Transverse colon (tissue), 4 donors: ENCODE measurements at places on chromosomes 4 and X. TPM values are rescaled to one million over a fixed set of nuclear protein-coding genes. Genes with fewer than 3 reads are reported as not detected.

Gene TSPAN5
- total RNA-seq, result 4.0 TPM

Gene GAGE12H
- total RNA-seq, result not detected

Gene ETDB
- total RNA-seq, result not detected

Gene UGT2A3
- total RNA-seq, result 28.5 TPM

Gene MAGEB2
- not detected for total RNA-seq

Gene PLK4
- total RNA-seq, result 27.3 TPM

- DNase-seq, result no peak
- no peaks in the 10 kb centered on the region for H3K36me3 ChIP-seq
- no peak overlapping the region for H3K27ac ChIP-seq
- no peaks in the 10 kb centered on the region for H3K27me3 ChIP-seq
Observed at GRCh38 chr4:113285501-113285900, 236.0 kb downstream of the ANK2 start.

DNA sequence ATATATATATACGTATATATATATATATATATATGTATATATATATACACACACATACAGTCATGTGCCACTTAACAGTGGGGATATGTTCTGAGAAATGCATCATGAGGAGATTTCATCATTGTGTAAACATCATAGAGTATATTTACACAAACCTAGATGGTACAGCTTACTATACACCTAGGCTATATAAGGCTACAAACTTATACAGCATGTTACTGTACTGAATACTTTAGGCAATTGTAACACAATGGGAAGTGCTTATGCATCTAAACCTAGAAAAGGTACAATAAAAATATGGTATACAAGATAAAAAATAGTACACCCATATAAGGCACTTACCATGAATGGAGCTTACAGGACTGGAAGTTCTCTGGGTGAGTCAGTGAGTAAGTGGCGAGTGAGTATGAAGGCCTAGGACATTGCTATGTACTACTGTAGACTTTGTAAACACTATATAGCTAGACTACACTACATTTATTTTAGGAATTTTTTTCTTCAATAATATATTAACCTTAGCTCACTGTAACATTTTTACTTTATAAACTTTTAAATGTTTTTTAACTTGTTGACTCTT is 13.2 kb upstream of the CCSER1 start:
- H3K27ac ChIP-seq, result no peak overlapping the region
- no peaks in the 10 kb centered on the region for H3K4me1 ChIP-seq
- no peaks in the 10 kb centered on the region for H3K36me3 ChIP-seq
- no peaks in the 10 kb centered on the region for H3K27me3 ChIP-seq
- H3K4me3 ChIP-seq, result no peak overlapping the region

GRCh38 chr4:185811509-185812364 is at the start of gene SORBS2:
Gene SORBS2, minus strand, starts transcription at chr4:185812194. Its CDS starts 121,623 bp downstream, at chr4:185690571.
- H3K36me3 ChIP-seq, result no peaks in the 10 kb centered on the region
- peak within 1 kb of the TSS; percentile 29 for H3K4me3 ChIP-seq
- peaks cover 27% of the 10 kb centered on the region for H3K4me1 ChIP-seq

GRCh38 chrX:154840856-154841255 is 6.4 kb upstream of the SMIM9 start:
- no peak overlapping the region for H3K4me3 ChIP-seq
- no peak for DNase-seq
- H3K27me3 ChIP-seq, result no peaks in the 10 kb centered on the region
- no peaks in the 10 kb centered on the region for H3K4me1 ChIP-seq
- H3K27ac ChIP-seq, result no peak overlapping the region
- no peaks in the 10 kb centered on the region for H3K36me3 ChIP-seq

GRCh38 chrX:44338361-44338760 is 5.1 kb downstream of the EFHC2 start:
- H3K27ac ChIP-seq, result no peak overlapping the region
- no peak for DNase-seq
- no peaks in the 10 kb centered on the region for H3K4me1 ChIP-seq
- H3K27me3 ChIP-seq, result no peaks in the 10 kb centered on the region
- H3K36me3 ChIP-seq, result no peaks in the 10 kb centered on the region

- H3K27ac ChIP-seq, result no peak overlapping the region
- H3K4me3 ChIP-seq, result no peak overlapping the region
- H3K27me3 ChIP-seq, result no peaks in the 10 kb centered on the region
- H3K36me3 ChIP-seq, result peaks cover 31% of the 10 kb centered on the region
- H3K4me1 ChIP-seq, result no peaks in the 10 kb centered on the region
Observed at GRCh38 chr4:1691737-1692373, 7.7 kb upstream of the FAM53A start.

- no peaks in the 10 kb centered on the region for H3K27me3 ChIP-seq
- no peaks in the 10 kb centered on the region for H3K4me1 ChIP-seq
- DNase-seq, result no peak
- no peak overlapping the region for H3K4me3 ChIP-seq
Observed at GRCh38 chrX:81354954-81355353, 153.1 kb downstream of the SH3BGRL start.

DNA sequence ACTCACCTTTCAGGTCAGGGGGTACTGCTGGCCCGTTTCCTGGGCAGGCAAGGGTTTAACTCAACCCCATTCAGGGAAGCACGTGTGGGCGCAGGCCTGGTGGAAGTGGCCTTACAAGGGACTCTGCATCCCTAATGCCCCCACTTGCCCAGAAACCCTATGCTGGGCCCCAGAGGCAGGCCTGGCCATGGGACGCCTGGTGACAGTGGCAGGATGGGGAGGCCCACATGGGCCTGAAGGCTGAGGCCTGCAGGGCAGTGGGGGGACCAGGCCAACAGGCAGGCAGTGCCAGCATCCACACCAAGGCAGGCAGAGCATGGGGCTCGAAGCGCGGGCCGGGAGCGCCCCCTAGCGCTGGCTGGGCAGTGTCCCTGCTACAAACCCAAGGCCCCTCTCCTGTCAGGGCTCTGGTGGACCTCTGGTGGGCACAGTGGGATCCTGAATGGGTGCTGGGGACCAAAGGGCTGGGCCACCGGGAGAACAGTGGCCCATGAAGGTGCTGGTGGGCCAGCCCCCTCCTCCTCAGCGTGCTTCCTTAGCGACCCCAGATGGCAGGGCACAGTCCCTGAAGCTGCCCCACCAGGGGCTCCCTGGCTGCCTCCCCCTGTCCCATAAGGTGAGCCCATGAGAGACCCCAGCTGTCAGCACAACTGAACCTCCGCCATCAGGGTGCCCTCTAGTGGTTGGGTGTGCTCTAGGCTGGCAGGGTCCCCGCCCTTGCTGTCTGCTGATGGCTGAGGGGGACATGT is 16.8 kb downstream of the FGFR3 start:
- no peaks in the 10 kb centered on the region for H3K4me1 ChIP-seq
- no peak overlapping the region for H3K27ac ChIP-seq
- no peaks in the 10 kb centered on the region for H3K27me3 ChIP-seq
- DNase-seq, result peak; percentile 71
- H3K4me3 ChIP-seq, result no peak overlapping the region

- no peak overlapping the region for H3K4me3 ChIP-seq
- no peaks in the 10 kb centered on the region for H3K36me3 ChIP-seq
Observed at GRCh38 chr4:98203332-98204235, 57.6 kb upstream of the RAP1GDS1 start.

- no peaks in the 10 kb centered on the region for H3K36me3 ChIP-seq
- no peak overlapping the region for H3K27ac ChIP-seq
- no peak for DNase-seq
- no peak overlapping the region for H3K4me3 ChIP-seq
- no peaks in the 10 kb centered on the region for H3K4me1 ChIP-seq
Observed at GRCh38 chrX:19564606-19565005, 49.3 kb upstream of the MAP3K15 start.
